ENCODE measurements at places on chromosomes 7 and 10. TPM values are rescaled to one million over a fixed set of nuclear protein-coding genes. Genes with fewer than 3 reads are reported as not detected.
A peak's percentile ranks its signal among the peaks of the same experiment; 100 is the strongest.

SLC18A3 gene
- total RNA-seq, result not detected

DNA sequence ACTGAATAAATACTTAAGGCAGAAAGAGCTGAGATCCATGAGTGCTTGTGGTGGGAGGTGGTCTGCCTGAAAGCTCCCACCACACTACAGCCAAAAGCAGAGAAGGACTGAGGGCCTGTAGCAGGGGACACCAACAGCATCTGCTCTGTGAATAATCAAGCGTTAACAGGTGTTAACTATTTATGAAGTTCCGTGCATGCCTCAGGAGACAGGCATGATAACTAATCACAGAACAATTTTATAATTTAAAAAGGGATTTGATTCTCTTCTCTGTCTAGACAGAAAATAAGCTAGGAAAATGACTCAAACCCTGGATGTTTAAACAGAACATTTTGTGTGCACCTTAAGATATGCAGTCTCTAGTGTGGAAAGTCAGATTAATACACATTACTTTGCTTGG lies 61.5 kb upstream of the GHITM start:
- no peak for DNase-seq

DNA sequence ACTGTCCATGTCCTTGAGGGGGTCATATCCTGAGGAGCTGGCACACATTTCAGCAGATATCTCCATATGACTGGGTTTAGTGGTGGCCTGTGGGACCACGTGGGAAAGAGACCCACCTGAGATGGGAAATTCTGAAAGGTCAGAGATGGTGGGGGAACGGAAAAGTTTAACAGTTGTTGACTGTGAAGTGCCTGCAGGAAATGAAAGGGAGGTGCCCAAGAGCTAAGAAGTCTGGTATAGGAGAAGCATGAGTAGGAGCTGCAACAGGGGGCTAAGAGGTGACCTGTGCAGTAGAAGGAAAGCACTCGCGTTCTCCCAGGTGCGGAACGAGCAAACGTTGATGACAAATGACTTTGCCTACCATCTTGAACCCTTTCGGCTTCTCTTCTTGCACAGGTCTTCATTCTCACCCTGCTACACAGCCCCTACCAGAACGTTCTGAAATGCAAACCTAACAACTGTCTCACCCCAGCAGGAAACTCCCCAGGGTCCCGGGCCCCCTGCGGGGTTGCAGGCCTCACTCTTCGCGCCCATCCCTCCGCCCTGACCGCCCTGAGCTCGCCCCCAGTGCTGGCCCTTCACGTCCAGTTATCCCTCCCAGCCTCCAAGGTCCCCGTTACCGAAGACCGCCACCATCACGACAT lies 9.8 kb upstream of the FXYD4 start:
- peak; percentile 38 for DNase-seq

GRCh38 chr10:89815049-89815853 lies 113.9 kb downstream of the KIF20B start:
- no peak for DNase-seq

PAPOLB gene
- total RNA-seq, result 0.08 TPM

Measured in activated CD8-positive, alpha-beta T cell treated with anti-CD3 and anti-CD28 coated beads, Interleukin-2, amount 10 ng/mL, durations not matched to agents 7 days and 5 days (primary cell).